ENCODE measurements at places on chromosomes 3 and 15. TPM values are rescaled to one million over a fixed set of nuclear protein-coding genes. Genes with fewer than 3 reads are reported as not detected.
A peak's percentile ranks its signal among the peaks of the same experiment; 100 is the strongest.

RASGRF1 gene
- total RNA-seq = 2.1 TPM

HAUS2 gene
- 54.5 TPM for total RNA-seq

TMEM108 gene
- total RNA-seq = not detected

GRCh38 chr3:129911261-129911861 is 17.9 kb upstream of the TMCC1 start:
- DNase-seq = no peak

PLA2G4F gene
- not detected for total RNA-seq

DNA sequence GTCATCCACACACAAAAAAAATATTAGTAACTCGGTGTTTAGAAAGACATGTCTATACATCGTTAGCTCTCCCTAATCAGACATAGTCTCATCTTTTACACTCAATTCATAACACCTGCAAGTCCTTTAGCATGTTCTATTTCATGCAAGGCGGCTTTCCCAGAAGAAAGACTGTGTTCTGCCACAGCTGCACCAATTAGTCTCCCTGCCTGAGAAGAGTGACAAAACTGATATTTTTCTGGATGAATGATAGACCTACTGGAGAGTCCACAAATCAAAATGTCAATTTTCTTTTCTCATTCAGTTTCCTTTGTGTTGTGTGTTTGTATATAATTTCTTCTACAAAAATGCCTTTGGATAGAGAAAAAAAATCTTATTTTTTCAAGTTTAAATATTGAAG is 435.8 kb upstream of the EPHA3 start:
- DNase-seq = no peak

DNA sequence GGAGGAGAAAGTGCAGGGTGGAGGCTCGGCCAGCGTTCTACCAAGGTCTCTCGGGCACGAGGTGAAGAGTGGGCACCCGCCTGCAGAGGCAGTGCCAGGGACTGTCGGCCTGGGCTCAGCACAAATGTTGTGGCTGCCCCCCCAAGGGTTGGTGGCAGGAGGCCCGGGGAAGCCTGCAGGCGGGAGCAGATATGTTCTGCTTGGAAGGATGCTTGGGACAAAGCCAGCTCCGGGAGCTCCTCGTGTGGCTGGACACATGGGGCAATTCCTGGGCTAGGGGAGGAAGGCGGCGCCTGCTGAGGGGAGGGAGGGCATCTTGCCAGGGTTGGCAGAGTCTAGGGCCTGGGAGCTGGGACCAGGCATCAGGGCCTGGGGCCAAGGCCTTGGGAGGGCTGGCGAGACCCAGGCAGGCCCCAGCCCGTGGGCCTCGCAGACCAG is 30.4 kb upstream of the FBLN2 start:
- DNase-seq = no peak

GRCh38 chr15:96181873-96182301 is 148.6 kb upstream of the NR2F2 start:
- no peak for DNase-seq

DNA sequence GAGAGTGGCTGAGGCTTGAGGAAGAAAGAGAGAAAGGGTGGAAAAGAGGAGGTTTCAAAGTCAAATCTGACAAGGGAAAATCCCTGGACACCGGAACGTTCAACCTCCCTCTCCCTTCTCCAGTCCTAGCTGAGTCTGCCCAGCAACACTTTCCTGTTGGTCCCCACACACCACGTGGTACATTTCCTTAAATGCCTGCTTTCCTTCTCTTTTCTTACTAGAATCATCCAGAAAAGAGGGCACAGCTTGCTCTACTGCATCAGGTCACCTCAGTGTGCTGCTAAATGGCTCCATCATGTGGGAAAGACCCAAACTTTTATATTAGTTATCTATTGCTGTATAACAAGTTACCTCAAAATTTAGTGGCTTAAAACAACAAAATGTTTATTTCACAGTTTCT is 181.2 kb downstream of the NECTIN3 start:
- DNase-seq = peak; percentile 62

DNA sequence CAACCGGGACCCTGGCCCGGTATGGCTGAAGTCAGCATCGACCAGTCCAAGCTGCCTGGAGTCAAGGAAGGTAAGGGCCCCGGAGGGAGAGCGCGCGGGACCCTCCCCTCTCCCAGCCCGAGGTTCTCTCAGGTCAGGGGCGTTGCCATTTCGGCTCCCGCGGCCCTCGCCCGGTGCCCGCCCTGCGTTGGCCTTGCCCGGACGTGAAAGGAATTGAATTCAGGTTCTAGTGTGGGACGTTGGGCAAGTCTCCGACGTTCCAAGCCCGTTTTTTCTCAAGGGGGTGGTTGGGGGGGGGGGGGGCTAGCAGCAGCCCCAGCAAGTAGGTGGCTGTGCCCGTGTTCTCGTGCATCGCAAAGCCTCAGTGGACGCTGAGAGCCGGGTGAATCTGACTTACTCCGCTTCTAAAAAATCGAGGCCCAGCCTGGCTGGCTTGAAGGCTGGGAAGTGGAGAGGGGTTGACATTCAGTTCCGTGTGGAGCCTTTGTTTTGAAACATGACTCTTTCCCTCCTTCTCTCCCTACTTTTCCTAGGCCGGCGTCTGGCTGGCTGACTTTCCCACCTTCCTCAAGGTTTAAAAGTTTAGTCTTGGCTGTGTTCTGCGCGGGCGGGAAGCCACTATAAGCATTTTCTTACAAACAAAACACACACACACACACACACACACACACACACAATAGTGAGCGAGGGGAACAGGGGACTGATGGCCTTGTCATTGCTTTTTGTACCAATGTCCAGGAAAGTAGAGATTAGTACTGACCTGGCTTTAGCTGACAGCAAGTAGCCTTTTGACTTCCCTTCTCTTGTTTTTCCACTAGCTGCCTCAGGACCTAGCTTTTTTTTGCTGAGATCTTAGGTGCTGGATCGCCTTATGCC is at the start of gene UTS2B:
Gene UTS2B, minus strand, starts transcription at position 873 of the 876 bp plus-strand sequence. CDS start 48,337 bp downstream, outside the sequence.
- DNase-seq = peak; percentile 40

MME gene
- total RNA-seq = 77.8 TPM

- DNase-seq = peak; percentile 46
Measured at GRCh38 chr15:31977812-31978661, 52.3 kb upstream of the CHRNA7 start.

FBLN2 gene
- 0.41 TPM for total RNA-seq

DNA sequence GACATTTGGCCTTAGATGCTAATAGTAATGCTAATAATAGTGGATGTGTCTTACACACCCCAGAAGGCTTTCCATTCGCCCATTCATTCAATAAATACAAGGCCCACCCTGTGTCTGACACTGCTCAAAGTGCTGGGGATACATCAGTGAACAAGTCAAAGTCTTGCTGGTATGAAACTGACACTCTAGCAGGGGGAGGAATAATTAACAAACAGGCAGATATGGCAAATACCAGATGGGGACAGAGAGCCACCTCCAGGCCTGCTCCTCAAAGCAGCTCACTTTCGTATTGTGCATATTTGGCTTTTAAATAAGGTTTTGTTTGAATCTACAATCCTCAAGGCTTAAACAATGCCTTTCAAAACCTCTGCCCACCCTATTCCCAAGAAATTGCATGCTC is 28.3 kb upstream of the LYZL4 start:
- DNase-seq = no peak

MST1R gene
- total RNA-seq = 1.9 TPM

GRCh38 chr3:122754929-122755328 is 38.7 kb downstream of the HSPBAP1 start:
- DNase-seq = peak; percentile 40

DNA sequence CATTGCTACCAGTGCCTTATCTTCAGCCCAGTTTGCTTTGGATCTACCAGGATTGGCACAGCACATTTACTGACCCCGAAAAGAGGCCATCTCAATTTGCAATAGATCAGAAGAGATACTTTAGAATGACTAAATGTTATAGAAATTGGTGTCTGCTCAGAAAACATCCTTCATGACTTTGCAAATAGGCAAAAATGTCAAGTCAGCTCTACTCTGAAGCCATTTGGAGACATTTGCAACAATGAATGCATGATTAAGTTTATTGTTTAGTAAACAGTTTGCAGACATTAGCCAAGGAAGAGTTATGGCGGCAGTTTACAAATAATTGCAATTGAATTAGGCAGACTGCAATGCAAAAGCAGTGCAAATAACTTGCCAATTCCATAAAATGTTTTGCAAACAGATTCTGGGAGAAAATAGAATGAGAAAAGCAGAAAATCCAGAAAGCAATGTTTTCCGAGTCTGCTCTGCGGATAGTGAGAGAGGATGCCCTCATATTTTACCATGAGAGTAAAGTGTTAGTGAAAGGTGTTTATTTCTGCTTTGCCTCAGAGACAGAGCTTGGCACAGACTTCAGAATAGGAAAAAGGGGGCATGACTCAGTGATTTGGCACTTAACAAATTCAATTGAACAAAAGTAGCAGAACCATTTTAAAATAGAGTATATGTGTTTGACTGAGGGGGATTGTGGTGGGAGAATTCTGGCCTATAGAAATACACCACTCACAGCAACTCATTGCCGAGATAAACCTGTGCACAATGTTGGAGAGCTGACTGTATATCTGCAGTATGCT is 334.9 kb upstream of the NR2F2 start:
- peak; percentile 4 for DNase-seq

DNA sequence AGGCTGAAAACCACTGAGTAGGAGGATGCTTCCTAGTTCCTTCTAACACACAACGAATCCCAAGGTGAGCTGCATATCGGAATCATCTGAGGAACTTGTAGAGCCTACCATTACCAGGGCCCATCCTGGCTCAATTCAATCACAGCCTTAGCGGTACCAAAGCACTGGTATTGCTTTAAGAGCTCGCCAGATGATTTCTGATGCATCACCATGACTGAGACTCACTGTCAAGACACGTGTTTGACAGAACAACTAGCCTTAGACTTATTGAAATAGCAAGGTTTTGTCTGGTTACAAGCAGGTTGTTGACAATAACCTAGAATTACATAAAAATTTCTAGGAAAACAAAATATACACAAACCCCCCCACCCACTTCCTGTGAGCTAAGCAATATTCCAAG is 68.5 kb downstream of the CBLB start:
- DNase-seq = no peak

DNA sequence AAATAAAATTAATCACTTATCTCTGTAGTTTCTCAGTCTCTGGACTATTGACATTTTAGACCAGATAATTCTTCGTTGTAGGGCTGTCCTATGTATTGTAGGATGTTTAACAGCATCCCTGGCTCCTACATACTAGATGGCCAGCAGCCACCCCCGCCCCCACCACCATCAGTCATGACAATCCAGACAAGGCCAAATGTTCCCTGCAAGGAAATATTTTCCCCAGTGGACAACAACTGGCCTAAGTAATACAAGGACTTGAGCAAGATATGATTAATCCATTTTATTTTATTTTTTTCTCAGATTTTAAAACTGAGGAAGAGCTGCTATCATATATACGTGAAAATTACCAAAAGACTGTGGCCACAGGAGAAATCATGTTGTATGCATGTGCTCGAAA is 23.8 kb downstream of the TICRR start:
- DNase-seq = no peak

C3orf85 gene
- not detected for total RNA-seq

MESP2 gene
- total RNA-seq = not detected

- DNase-seq = peak; percentile 84
Measured at GRCh38 chr15:33201491-33202231, 7.1 kb upstream of the FMN1 start.

DNA sequence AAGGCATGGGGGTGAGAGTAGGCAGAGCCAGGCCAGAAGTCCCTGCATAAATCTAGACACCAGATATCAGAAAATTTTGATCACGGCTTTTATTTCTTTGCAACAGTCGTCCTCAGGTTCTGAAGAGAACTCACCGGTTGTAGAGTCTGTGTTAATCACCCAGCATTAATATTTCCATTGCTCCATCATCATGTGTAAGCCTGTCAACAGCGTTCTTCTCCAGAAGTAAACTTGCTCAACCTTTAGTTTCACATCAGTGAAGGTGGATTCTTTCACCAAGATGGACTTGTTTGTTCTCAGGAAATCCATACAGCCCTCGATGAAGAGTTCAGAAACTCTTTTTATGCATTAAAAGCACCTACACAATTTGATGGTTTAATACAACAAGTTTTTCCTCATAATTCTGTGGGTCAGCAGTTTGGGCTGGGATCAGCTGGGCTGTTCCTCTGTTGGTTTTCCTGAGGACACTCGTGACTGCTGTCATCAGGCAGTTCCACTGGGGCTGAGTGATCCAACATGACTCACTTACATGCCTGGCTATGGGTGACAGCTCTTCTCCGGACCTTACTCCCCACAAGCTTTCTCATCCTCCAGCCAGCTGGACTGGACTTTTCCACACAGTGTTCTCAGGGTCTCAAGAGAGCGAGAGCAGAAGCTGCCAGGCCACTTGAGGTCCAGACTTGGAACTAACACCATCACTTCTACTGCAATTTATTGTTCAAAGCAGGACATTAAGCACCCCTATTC is 303.4 kb downstream of the ZNF621 start:
- no peak for DNase-seq

OXTR gene
- 115 TPM for total RNA-seq

Measured in A172 (cell line).